Activated CD4-positive, alpha-beta T cell treated with anti-CD3 and anti-CD28 coated beads, Interleukin-2, amount 10 ng/mL, durations not matched to agents 24 days and 14 days (primary cell): ENCODE measurements at places on chromosomes 12 and 14.

GRCh38 chr14:32509632-32510187 is 180.6 kb downstream of the AKAP6 start:
- no peak for DNase-seq

DNA sequence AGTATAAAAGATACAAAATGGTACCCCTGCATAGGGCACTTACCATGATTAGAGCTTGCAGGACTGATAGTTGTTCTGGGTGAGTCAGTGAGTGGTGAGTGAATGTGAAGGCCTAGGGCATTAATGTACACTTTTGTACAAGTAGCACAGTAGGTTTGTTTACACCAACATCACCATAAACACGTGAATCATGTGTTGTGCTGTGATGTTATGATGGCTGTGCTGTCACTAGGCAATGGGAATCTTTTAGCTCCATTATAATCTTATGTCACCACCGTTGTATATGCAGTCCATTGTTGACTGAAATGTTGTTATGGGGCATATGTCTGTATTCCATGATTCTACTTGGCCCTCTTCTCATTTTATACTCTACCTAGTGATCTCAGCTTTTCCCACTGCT is 11.8 kb downstream of the NUBPL start:
- no peak for DNase-seq

DNA sequence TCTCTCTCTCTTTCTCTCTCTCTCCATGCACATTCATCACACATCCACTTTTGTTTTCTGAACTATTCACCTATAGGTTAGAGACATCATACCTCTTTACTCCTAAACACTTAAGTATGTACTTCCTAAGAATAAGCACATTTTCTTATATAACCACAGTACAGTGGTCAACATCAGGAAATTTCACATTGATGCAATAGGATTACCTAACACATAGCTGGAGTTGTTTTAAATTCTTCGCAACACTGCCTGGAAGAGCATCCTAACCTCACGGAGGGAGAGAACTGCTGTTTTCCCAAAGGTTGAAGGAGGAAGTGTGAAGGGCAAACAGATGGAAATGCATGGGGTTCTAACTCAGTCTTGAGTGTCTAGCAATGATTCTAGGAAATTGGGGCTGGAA is 159.2 kb downstream of the SYT1 start:
- DNase-seq, result no peak

- DNase-seq, result no peak
These were observed 135.7 kb downstream of the TMEM132C start for GRCh38 chr12:128402486-128403243.

DNA sequence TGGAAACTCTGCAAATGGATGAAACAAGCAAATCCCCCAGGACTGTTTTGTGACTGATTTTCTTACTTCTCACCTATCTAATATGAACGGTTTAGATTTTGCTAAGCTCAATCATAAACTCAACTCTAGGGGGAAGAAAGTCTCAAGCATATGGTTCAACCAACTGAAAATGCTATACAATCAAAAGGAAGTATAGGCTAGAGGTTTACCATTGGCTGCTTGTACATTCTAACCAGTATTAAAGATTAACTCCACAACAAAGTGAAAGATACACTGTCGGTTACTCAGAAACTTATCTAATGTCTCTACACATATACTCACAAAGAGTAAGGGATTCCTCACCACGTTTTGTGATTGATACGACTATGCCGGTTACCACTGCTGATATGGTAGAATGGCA is 281.8 kb upstream of the SOX5 start:
- DNase-seq, result no peak

GRCh38 chr14:95330591-95331370 is 11.1 kb upstream of the CLMN start:
- DNase-seq, result no peak

DNA sequence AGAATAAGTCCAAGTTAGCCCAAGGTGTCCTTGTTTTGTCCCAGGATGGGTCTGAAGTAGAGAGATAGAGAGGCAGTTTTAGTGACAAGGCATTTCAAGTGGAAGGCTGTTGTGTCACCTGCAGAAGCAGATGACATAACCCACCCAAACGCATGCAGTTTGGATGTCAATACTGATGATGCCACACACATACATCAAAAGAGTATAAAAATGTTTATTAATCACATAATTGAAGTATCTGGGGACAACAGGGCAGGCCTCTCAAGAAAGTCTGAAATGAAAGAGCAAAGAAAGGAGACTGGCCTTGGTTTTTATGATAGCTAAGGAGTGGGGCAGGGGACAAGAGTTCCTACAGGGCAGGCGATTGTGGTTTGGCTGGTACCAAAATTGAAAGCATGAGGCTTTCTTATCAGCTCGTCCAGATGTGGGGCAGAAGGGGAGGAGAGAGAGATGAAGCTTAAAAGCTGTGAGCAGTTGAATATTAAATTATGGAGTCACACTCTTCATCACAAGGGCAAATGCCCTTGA is 78.4 kb upstream of the TSPAN8 start:
- no peak for DNase-seq
